ENCODE measurements at places on chromosomes 7 and 10.

- no peak for DNase-seq
Observed at GRCh38 chr10:51007781-51008180, 66.5 kb upstream of the PRKG1 start.

- DNase-seq, result peak; percentile 79
Observed at GRCh38 chr7:92245487-92246359, at the start of the genes ANKIB1 and KRIT1. TSS of gene ANKIB1 (plus strand) at chr7:92245974. CDS start at chr7:92294979, 49,005 bp downstream. TSS of gene KRIT1 (minus strand) at chr7:92245914. CDS start at chr7:92242135, 3,779 bp downstream.

DNA sequence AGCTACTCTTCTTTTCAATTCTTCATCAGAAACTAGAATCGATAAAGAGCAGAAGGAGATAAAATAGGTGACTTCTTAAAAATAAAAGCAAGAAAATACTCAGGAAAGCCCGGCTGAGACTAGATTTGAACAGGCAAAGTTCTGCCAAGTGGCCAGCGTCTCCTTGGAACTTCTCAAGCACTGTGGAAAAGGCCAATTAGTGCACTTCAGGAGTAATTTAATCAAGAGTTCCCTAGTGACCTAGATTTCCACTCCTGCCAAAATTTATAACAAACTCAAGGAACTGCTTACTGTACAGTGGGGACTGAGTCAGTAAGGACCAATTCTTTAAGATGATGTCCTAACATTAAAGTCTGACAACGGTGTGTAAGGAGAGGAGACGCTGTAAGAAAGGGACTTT is 57.3 kb downstream of the CHCHD3 start:
- no peak for DNase-seq

GRCh38 chr7:21030237-21030871 is 243.7 kb upstream of the SP8 start:
- no peak for DNase-seq

- no peak for DNase-seq
Observed at GRCh38 chr7:36961693-36962092, 237.4 kb upstream of the AOAH start.

GRCh38 chr7:41869997-41870396 is 167.1 kb upstream of the INHBA start:
- DNase-seq, result no peak

DNA sequence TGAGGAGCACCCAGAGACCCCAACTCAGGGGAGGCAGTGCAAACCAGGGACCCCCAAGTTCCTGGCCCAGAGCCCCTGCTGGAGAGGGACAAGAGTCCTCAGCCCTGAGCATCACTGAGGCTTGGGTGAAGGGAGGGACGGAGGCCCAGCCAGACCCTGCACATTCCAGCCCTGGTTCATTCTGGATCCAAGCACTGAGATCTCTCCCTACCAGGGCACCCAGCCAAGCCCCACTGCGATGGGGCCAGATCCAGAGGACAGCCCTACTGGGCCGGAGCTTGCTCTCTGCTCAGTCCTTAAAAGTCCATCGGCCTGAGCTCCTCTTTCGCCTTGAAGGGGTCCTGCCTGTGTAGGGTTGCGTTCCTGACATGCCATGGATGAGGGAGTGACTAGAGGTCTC is 40.5 kb upstream of the RABGEF1 start:
- DNase-seq, result no peak

DNA sequence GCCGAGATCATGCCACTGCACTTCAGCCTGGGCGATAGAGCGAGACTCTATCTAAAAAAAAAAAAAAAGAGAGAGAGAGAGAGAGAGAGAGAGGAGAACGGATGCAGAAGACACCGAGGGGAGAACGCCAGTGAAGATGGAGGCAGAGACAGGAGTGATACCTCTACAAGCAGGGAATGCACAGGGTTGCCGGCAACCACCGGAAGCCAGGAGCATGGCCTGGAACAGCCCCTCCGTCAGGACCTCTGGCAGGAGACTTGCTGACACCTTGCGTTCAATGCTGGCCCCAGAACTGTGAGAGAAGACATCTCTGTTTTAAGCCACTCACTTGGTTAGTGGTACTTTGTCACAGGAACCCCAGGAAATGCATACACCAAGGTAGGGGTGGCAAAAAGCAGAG is 38.1 kb upstream of the DUSP5 start:
- no peak for DNase-seq

- DNase-seq, result no peak
Observed at GRCh38 chr10:50585921-50586739, 37.6 kb downstream of the SGMS1 start.

DNA sequence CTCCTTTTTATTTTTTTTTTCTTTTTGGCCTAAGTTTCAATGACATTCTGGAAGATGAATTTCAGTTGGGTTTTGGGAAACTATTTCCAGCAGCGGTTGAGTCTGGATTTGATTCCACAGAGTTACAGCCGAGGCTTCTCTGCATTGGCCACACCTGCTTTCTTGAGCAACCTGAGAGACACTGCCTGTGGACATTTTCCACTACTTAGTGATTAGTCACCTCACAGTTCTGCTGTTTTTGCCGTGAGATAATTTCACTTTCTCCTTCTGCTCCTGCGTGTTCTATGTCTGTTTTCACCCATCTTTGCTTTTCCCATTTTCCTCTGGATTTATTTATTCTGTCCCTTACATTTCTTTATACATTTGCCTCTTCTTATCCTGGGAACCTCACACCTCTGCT is 243.0 kb downstream of the BICC1 start:
- DNase-seq, result no peak

DNA sequence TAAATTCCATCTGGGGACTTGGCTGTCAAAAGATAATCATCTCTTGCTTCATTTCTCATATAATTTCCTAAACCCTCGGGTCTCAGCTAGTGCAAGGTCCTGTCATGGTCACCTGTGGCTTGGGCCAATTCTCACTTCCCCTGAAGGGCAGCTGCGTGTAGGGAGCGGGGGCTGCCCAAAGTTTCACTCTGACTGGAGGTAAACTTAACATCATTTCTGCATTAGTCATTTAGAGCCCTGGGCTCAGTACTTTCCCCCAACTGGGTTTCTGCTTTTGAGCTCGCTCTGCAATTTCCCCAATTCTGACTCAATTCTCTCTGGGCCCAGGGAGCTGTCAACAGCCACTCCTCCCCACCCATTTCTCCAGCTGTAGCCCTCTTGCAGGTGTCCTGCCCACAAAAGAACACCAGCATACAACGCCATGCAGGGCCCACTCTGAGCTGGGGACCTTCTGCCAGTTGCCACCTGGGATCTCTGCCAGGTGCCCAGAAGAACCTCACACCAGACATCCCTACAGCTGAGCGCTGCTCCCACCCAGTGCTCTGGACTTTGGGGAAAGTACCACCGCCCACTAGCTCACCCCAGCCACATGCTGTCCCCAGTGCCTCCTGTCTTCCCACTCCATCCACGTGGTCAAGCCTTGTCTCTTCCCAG is 37.9 kb downstream of the VOPP1 start:
- DNase-seq, result peak; percentile 57

DNA sequence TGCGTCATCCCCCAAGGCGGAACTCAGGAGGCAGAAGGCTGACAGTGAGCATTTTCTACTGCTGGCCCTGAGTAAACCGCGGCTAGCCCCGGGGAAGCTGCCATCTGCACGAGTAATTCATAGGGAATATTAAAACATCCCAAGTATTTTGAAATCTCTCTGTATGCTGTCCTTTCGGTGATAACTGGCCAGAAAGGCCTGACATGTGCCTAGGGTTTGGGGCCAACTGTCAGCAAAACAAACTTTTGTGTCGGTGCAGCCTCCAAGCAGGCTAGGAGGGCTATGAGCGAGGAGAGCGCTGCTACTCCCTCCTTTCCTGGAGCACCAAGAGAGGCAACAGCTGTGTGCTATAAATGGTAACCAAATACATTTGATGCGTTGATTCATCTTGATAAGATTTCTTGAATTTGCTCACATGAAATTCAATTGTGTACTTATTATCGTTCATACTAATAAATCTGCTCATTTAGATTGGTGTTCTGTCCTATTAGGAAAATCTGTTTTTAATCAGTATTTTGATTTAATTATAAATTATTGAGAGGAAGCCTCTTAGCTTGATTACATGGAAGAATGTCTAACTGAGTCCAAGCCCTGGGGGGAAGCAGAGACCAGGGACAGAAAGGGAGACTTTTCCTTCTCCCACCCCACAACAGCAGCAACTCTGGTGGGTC is 124.4 kb upstream of the NPS start:
- DNase-seq, result no peak

DNA sequence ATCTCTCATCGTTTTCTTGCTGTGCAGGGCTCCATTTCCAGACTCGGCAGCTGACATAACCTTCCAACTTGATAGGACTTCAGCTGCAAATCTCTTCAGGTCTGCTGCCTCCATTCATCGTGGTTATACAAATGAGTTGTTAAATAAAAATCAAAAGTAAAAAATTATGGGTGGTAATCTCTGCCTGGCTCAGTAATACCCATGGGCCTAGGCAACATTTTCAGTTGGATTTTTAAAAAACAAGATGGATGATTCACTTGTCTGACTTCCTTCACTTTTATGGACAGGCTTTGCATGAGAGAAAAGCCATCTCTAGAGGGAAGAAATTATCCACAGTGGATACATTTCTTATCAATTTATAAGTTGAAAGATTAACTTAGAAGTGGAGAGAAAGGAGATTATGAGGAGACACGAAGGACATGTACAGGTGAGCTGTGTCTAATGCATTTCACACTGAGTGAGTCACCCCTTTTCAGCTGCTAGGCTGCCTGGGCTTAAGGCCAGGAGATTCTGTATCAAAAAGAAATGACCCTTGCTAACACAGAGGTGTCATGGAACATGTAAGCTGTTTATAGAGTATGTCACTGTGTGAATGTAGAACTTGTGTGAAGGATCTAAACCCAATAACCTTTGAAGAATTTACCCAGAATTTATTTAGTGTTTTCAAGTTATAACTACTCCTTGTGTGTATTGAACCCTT is 495.1 kb downstream of the AUTS2 start:
- DNase-seq, result no peak

DNA sequence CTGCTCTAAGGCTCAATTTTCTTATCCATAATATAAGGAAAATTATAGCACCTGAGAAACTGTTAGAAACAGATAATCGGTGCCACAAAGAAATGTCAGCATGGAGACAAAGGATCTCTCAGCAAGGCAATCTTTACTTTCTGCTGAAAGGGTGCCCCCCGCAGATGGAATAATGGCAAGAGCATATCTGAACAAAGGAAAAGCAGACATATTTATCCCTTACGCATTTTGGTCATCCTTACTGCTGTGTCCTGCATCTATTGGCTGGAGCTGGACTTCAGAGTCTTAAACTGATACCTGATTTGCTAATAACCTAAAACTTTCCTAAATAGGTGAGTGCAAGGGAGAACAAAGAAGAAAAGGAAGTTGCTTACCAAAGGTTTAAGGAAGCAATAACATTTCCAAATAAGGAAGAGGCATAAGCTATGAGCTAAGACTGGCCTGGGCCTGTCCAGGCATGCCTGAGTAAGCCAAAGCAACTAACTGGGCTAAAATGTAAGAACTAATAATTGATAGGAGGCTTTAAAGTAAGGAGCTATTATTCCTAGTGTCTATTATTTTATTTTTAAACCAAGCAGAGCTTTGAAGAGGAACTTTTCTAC is 39.6 kb upstream of the ELMO1 start:
- no peak for DNase-seq

DNA sequence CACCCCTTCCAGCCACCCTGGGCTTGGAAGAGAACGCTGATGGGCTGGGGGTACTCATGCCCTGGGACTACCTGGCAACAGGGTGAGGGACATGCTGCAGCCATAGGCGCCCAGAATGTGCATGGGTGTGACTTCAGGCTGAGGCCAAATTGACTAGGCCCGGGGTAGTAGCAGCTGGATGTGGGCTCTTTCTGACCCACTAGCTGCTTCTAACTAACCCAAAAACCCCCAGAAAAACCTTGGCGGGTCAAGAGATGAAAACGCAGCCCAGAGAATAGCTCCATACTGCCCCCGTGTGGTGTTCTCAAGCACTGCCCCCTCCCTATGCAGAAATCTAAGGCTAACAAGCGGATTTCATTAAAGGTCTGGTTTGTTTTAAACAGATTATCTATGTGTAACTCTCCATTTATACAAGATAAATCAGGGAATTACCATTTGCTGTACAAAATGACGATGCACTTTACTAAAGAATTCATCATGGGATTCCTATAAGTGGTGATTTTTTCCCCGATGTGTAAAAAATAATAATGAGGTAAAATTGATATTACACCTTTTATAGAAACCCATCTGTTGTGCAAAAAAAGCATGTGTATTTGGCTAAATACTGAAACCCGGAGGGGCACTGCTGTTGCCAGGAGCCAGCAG is 4.2 kb downstream of the SMARCD3 start:
- no peak for DNase-seq

DNA sequence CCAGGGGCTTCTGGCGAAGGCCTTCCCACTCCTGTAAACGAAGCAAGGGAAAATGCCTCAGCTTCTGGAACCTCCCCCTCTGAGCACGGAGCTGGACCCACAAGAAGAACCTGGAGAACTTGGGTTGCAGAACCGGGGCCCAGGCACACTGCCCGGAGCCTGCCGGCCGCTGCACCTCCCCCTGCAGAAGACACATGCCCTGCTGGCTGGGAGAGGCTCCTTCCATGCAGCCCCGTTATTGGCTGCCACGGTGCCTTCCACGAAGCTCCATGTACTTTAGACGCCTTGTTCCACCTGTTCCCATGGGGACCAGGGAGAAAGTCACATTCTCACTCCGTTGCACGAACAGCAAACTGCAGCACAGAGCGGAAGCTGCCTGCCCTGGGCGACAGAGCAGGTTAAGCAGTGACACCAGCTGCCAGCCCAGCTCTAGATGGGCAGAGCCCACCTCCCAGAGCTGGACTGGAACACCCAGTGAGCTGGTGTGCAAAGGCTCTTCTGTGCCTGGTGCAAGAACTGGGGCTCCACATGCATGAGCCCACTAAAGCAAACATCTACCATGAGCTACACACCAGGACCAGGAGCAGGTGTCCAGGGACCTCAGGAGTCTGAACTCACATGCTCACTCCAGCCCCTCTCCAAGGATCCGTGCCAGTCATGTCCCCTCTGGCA is 70.1 kb downstream of the TNS3 start:
- DNase-seq, result no peak

DNA sequence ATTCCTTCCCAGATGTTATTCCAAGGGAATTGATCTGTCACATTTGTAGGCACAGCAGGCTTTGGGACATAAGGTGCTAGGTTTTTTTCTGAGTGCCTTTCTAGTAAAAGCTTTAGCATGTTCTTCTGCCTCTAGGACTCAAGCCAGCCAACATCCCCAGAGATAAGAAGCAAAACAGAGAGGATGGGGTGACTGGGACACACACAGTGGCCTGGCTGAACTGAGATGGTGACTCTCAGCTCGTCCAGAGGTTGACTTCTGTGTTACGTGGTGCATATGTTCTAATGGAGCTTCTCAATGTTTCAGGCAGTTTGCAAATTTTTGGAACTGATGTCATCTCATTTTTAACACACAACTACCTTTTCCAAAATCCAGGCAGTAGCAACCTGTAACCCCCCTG is 188.1 kb upstream of the CELF2 start:
- no peak for DNase-seq

GRCh38 chr10:104351919-104352318 is 1.7 kb upstream of the CFAP58 start:
- no peak for DNase-seq

GRCh38 chr10:77792155-77792554 is 134.4 kb downstream of the DLG5 start:
- no peak for DNase-seq

GRCh38 chr7:42982604-42983115 is 50.5 kb downstream of the MRPL32 start:
- no peak for DNase-seq
